ENCODE measurements at places on chromosomes 3 and 15.

- DNase-seq, result no peak
Measured at GRCh38 chr3:64095802-64096201, 72.5 kb upstream of the PSMD6 start.

DNA sequence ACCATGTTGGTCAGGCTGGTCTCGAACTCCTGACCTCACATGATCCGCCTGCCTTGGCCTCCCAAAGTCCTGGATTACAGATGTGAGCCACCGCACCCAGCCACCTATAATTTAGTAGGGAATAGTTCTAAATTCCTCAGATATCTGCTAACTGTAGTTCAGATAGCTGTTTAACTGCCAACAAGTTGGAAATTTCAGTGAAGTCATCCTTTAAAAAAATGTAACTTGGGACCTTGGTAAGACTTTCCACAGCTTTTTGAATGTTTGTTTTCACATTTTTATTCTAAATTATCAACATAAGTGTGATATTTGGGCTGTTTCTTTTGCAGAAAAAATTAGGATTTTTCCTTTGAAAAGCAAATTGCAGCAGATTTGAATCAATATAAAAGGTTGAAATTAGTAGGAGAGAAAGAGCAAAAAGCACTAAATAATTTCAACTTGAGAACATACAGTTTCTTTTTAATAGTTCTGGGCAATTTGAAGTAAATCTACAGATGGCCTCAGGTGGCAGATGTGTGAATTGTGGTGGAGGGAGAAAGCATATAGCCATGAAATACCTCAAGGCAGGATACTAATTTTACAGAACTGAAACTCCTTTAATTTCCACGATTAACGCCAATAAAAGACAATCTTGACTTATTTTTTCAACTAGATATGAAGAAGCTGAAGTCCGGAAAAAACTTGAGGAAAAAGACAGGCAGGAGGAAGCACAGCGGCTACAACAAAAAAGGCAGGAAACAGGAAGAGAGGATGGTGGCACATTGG is 34.3 kb downstream of the USP8 start:
- no peak for DNase-seq

DNA sequence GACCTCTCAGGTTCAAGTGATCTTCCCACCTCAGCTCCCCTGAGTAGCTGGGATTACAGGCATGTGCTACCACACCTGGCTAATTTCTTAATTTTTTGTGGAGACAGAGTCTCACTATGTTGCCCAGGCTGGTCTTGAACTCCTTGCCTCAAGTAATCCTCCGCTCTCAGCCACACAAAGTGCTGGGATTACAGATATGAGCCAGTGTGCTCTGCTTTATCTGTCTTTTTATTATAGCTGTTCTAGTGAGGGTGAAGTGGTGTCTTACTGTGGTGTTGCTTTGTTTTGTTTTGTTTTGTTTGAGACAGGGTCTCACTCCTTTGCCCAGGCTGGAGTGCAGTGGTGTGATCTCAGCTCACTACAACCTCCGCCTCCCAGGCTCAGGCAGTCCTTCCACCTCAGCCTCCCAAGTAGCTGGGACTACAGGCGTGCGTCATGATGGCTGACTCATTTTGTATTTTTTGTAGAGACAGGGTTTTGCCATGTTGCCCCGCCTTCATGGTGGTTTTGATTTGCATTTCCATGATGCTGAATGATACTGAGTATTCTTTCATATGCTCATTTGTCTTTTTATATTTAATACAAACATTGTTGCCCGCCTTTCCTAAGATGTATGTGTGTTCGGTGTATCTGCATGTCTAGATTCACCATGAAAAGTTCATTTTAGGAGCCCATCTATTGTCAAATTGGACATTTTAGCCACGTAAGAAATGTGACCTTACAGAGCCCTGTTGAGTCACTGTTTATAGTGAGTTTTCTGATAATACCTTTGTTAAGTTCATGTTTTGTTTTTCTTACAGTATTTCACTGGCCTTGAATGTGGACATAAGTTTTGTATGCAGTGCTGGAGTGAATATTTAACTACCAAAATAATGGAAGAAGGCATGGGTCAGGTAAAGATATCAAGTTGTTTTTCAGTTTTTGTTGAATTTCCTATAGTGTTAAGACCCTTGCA is 80.6 kb downstream of the ARIH1 start:
- DNase-seq, result no peak

DNA sequence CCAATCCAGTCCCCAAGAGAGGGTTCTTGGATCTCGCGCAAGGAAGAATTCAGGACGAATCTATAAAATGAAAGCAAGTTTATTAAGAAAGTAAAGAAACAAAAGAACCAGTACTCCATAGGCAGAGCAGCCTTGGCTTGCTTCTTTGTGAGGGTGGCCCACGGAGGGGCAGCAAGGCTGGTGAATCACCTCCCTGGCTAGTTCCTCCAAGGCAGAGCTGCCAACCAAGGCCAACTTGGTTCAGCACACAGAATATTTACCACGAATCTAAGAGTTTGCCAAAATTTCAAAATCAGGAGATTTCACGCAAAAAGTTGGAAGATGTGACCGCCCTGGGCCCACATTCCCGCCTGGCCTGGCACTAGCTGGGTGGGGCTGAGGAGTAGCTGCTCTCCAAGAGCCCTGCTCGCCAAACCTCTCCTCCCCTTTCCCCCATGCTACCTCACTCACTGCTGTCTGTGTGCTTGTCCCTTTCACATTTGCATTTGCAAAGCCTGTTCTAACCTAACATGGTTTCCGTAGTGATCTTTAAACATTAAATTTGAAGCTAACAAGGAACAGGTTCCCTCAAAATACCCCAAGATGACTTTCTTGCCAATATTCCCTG is 26.2 kb upstream of the DCUN1D1 start:
- no peak for DNase-seq

- DNase-seq, result no peak
Measured at GRCh38 chr15:95591270-95591669, 739.2 kb upstream of the NR2F2 start.

- DNase-seq, result no peak
Measured at GRCh38 chr3:134445636-134446035, 40.1 kb downstream of the ANAPC13 start.

- no peak for DNase-seq
Measured at GRCh38 chr3:82004266-82004665, 242.8 kb upstream of the GBE1 start.

DNA sequence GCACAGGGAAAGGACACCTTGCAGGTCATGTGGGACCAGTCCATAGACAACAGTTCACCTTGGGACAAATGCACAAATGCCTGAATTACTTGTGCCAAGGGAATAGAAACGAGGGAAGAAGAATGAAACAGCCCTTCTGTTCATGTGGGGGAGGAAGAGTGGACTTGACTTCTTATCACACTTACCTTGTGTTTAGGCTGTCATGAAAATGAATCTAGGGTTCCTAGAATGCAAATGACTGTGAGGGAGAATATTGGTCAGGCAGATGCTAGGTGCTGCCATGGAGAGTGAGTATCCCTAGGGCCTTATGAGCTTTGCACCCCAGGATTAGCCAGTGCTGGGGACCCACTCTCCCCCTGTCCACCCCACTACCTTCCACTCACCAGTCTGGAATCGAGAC is 11.0 kb upstream of the PRKAR2A start:
- no peak for DNase-seq

DNA sequence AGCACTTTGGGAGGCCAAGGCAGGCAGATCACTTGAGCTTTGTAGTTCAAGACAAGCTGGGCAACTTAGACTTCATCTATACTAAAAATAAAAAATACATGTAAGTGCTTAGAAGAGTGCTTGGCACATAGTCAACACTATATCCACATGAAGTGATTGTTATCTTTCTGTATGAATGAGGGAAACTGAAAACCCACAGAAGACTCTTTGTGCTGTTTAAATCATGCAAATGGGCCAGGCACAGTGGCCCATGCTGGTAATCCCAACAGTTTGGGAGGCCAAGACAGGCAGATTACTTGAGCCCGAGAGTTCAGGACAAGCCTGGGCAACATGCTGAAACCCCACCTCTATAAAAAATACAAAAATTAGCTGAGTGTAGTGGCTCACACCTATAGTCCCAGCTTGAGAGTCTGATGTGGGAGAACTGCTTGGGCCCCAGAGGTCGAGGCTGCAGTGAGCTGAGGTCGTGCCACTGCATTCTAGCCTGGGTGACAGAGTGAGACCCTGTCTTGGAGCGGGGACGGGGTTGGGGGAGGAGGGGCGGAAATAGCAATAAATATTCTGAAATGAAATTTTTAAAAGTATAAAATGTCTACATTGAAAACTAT is 129.7 kb downstream of the NR2E3 start:
- no peak for DNase-seq

GRCh38 chr15:92012368-92012629 is 158.8 kb downstream of the SLCO3A1 start:
- no peak for DNase-seq

DNA sequence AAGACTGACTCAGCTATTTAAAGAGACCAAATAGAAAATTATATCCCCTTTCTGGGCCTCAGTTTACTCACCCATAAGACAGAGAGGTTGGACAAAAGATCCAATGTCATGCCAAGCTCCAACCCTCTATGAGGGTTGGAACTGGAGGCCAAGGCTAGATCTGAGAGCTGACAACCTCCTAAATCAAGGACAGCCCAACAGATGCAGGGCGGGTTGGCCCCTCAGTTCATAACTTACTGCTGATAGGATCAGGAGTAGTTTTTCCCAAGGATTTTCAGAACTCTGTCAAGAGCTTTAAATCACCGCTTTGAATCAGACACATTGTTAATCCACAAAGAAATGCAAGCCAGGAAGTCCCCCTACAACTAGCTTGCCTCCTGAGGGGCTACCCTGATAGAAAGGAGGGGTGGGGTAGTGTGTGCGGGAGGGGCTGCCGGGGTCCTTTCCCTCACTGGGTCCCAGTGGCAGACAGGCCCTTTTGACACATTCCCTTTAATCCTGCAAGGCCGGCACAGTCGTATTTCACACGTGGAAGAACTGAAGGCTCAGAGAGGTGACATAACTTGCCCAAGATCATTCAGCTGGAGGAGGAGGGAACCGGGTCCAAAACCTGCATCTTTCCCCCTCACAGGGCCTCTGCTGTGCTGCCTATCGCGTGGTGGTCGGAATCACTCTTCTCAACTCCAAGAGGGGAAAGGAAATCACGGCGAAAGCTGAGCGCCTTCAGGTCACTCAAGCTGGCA is 21.4 kb downstream of the BMF start:
- no peak for DNase-seq

DNA sequence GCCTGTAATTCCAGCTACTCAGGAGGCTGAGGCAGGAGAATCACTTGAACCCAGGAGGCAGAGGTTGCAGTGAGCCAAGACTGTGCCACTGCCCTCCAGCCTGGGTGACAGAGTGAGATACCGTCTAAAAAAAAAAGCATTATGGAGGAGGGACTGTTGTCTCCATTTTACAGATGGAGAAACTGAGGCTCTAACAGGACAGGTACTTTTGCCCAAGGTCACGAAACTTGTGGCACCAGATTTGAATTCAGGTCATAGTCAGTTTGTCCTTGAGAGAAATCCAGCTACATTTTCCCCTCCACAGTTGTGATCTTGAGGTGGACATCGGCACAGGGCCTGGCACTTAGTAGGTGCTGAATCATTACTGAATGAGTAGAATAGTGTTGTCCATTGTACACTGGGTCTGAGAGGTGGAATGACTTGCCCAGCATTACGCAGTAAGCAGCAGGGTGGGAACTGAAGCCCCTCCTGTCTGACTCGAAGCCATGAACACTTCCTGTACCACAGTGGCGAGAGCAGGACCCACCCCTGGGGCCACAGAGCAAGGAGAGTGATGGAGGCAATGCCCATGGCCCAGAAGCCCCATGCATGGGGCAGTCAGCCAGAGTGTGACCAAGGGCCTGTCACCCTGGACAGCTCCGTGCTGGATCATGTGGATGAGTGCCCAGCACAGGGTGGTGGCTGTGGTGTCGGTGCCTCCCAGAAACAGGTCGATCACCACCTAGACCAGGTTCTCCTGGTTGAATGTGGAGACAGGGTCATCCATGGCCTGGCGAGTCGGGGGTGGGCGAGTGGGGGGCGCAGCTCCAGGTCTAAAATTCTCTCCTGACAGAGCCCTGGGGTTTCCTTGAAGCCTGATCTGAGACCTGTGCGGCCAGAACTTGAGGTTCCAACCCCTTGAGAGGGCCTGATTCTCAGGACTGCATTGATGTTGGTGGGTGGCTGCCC is 20.4 kb upstream of the PARL start:
- DNase-seq, result no peak

DNA sequence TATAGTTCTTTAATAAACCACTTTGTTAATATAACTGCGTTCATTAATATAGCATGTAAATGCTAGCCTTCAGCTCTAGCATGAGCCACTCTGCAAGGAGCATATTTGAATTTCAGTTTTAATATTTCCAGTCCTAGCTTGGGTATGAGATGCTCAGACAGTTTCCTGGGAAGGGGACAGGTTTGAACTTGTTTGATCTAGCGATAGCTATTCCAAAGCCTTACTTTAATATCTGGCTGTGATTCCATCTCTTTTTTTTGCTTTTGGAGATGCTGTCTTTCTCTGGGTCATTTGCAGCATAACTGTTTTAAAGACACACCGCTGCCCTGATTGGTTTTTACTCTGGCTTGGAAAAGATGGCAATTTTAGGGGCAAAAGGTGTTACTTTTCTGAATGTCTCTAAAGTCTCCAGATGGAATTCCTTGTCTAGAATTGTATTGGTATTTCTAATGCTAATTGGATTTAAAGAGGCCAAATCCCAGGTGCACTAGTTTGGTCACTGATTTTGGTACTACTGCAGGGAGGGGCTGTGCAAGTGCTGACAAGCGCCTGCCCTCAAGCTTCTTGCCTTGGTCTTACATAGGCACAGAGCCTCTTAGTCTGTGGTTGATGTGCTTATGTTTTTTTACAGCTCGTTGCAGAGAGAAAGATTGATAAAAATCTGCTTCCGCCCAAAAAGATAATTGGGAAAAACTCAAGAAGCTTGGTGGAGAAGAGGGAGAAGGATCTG is 2.8 kb downstream of the NISCH start:
- no peak for DNase-seq

DNA sequence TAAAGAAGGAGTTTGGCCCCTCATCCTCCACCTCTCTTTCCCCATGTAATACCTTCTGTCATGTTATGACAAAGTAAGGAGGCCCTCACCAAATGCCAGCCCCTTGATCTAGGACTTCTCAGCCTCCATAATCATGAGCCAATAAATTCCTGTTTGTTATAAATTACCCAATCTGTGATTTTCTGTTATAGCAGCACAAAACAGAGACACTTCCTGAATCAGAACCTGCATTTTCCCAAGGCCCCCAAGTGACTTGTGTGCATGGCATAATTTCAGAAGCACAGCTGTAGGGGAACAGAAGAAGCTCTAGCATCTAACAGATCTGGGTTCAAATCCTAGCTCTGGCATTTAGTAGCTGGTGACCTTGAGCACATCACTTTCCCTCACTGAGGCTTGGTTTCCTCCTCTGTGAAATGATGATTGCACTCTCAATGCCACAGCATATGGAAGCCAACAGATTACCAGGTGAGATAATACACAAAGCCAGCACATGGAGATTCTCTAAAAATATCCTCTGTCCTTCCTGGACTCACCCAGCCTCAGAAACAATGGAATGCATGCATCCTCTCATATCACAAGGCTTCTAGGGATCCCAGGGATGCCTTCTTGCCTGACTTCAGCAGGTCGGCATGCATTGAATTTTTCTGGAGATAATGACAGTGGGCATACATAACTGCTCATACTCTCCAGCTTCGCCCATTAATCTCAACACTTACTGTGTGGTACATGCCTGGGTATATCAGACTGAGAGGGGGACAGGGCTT is 26.3 kb downstream of the TLNRD1 start:
- no peak for DNase-seq

Measured in GM13976 (cell line).